Stimulated activated CD8-positive, alpha-beta memory T cell treated with anti-CD3 and anti-CD28 coated beads, Interleukin-15, amount 100 ng/mL, for 1 hour (primary cell): ENCODE measurements at places on chromosomes 6 and 20.

DNA sequence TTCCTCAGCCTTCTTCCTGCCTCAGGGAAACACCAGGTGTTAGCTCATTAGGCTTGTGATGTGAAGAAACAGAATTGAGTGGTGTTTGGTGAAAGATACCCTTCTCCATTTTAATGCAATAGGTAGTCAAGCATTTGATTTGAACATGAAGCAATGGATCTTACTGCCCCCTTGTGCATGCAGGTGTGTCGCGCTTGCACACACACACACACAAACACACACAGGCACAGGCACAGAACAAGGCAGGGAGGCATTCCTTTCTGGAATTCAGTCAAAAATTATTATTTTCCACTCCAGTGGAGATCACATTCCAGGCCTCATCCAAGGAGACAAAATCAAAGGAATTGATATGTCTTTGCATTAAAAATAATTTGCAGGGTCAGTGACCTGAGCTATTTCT is 667.0 kb upstream of the MARCKS start:
- no peak for DNase-seq

- DNase-seq, result no peak
Measured at GRCh38 chr20:39839399-39840119, 849.5 kb downstream of the MAFB start.

DNA sequence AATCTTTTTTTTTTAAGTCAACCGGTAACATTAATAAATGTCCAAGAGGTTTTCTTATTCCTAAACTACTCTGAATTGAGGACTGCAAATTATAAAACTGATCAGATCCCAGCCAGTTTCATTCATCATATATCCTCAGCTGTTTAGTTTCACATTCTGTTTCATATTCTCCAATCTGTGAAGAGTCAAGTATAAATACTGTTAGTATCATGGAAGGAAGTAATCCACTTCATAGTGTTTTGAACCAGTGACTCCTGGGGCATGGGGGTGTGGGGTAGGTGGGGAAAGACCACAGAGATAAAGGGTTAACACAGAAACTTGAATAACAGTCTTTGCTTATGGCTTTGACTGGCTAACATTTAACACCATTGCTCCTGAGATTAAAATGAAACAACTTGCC is 69.9 kb downstream of the FYN start:
- no peak for DNase-seq

- DNase-seq, result peak; percentile 89
Measured at GRCh38 chr6:33585403-33586107, 5.5 kb upstream of the BAK1 start.

- no peak for DNase-seq
Measured at GRCh38 chr6:119541132-119541905, 191.8 kb upstream of the MAN1A1 start.

- DNase-seq, result no peak
Measured at GRCh38 chr6:45721665-45722064, 294.0 kb downstream of the CLIC5 start.

- DNase-seq, result no peak
Measured at GRCh38 chr20:63522981-63523611, 2.5 kb downstream of the PPDPF start.

DNA sequence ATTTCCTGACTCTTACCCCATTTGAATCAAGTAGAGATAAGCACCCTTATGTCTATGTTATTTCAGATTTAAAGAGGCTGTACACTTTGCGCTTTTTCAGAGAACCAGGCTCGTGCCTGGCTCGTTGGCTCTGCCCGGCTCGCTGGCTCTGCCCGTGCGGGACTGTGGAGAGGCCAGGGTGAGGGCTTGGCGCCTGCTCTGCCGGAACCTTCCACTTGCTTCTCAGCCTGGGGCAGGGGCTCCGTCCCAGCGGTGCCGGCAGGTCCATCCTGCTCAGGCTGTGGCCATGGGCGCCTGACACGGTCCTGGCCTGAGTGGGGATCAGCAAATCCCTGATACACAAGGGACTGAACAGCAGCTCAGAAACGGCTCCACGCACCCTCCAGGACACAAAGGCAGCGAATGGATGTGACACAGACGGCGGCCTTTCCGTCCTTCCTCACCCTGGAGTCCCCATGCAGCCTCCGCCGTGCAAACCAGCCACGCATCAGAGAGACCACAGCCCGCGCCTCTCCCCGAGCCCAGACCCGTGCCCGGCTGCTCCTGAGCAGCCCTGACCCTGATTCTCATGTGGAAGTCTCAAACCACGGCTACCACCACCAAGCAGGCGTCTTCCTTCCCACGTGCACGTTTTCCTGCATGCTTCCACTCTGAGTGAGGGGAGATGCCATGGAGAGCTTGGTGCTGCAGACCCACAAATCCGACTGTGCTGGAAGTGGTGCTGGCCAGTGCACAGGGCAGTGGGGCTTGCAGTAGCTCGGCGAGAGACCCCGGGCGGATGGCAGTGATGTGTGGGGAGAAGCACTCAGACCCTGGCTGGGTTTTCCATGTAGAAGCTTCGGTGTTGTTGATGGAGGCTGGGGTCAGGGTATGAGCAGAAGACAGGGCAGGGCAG is 233.9 kb downstream of the ERMARD start:
- no peak for DNase-seq

GRCh38 chr6:165059032-165059431 is 250.4 kb downstream of the C6orf118 start:
- no peak for DNase-seq

GRCh38 chr20:33299111-33299603 is 16.1 kb downstream of the BPIFB1 start:
- DNase-seq, result peak; percentile 63

DNA sequence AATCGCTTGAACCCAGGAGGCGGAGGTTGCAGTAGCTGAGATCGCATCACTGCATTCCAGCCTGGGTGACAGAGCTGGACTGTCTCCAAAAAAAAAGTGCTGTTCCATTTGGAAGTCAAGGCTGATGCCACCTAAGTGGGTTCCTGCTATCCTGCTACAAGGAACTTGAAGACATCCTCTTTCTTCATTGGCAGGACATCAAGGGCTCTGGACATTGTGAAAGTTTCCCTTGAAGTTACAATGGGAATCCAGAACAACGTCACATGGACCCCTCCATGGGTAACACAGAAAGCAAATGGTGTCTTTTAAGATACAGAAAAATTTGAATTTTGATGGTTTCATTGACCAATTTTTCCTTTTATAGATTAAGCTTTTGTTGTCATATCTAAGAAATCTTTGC is 15.5 kb upstream of the ITCH start:
- DNase-seq, result no peak

DNA sequence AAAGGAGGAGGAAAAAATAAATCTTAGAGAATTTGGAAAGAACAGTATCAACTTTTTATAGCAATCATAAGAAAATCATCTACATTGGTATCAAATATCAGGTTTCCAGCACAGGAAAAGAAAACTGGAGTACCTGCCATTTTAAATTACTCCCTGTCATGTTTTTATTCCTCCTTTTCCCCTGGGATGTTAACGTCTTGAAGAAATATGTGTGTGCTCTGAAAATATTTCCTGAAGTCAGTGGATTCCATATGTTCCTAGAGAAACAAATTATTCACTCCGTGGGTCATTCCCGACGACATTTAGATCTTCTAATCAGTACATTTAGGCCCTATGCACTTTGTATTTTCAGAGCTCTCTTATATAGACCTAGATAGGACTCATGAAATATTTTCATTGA is 42.0 kb upstream of the RSPO3 start:
- DNase-seq, result no peak

DNA sequence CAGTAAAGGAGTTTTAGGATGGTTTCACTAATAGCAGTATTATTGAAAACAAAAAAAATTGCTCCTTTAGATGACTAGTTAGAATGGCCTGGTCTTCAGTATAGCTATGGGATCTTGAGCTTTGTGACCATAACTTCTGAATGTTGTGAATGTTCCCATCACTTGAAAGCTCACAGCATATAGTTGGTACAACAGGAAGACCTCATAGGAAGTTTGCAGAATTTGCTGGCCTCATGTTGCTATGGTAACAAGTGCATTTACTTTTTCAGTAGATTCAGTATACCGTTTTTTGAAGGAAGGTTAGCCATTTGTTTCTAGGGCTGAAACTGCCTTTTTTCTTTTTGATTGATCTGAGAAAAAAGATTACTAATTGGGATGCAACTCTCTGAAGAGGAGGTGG is 8.3 kb downstream of the PHF3 start:
- DNase-seq, result no peak

- DNase-seq, result no peak
Measured at GRCh38 chr6:10603219-10603618, 82.1 kb downstream of the GCNT2 start.

- no peak for DNase-seq
Measured at GRCh38 chr20:20585146-20585545, 127.3 kb downstream of the RALGAPA2 start.

DNA sequence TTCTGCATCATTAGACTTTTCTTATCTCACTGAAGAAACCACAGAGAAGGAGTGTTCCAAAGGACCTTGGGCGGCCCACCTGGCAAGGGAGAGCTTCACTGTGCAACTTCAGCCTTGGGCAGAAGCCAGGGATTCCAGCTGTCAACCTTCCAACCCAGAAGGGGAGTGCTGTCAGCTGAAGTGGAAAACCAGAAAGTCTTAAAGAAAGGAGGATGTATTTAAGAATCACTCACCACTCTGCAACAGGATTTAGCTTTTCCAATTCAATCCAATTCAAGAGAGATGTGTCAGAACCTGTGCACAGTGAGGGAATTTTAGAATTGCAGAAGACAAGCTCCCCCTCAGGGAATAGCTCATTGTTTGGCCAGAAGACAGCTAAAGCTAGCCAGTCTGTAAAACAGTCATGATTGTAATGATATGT is 553.7 kb downstream of the CD83 start:
- no peak for DNase-seq

DNA sequence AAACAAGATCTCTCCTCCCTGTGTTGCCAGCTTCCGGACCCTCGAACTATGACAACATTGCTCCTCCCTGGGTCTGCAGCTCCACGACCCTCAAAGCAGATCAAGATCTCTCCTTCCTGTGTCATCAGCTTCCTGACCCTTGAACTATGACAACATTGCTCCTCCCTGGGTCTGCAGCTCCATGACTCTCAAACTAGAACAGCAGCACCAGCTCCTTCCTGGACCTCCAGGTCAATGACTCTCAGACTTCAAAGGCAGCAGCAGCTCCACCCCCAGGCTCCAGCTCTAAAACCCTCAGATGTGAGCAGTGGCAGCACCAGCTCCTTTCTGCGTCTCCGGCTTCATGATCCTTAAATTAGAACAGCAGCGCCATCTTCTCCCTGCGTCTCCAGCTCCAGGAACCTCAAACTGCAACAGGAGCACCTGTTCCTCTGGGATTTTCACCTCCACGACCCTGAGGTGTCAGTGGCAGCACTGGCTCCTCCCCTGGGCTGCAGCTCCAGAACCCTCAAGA is 341.0 kb upstream of the SULF2 start:
- no peak for DNase-seq

DNA sequence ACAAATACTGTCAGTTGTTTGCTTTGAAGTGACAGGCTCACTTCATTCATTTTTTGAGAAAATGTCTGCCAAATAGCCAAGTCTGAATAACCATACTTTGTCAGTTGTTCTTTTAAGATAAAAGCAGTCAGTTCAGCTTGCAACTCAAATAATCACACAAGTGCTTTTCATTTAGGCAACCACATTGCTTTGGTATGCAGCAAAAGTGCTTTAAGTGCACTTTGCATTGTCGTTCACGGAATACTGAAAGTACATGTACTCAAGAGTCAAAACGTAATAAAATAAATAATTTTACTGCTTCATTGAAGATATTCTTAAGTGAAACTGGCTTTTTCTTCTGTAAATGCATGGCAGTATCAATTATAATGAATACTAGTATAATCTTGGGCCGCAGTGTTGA is 107.2 kb downstream of the MMS22L start:
- DNase-seq, result no peak

GRCh38 chr6:26240157-26241032 is 124.6 kb upstream of the BTN3A2 start:
- DNase-seq, result no peak
